Upper lobe of right lung (tissue), 1 donor: ENCODE measurements at places on chromosomes 7 and 10. TPM values are rescaled to one million over a fixed set of nuclear protein-coding genes. Genes with fewer than 3 reads are reported as not detected.

DNA sequence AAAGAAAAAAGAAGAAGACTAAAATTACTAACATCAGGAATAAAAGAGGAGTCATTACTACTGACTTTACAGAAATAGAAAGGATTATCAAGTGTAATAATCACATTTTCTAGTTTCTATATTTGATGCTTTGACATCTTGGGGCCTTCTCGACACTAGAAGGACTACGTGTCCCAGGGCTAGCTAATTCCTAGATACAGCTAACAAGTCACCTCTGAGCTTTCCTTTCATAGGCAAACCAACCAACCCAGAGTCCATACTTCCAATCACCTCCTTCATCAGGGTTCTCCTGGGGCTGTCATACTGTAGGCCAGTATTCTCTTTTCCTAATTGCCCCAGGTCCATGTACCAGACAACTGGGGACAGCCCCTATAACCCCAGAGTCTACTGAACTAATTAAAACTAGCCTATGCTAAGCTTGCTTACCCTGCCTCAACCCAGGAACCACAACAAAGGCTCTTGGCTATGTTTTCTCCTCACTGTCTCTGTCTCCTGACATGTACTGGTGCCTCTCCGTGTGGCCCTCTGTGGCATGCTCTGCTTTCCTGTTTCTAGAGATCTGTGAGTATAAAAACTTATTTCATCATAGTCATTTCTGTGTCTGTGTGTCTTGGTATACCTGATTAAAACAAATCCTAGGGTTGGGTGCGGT lies 6.7 kb upstream of the PARP12 start:
- no peak for DNase-seq

GRCh38 chr10:22825841-22826240 lies 102.0 kb upstream of the ARMC3 start:
- no peak for DNase-seq

- no peak for DNase-seq
These were observed 67.1 kb upstream of the MAGI2 start for GRCh38 chr7:79520543-79520942.

DNA sequence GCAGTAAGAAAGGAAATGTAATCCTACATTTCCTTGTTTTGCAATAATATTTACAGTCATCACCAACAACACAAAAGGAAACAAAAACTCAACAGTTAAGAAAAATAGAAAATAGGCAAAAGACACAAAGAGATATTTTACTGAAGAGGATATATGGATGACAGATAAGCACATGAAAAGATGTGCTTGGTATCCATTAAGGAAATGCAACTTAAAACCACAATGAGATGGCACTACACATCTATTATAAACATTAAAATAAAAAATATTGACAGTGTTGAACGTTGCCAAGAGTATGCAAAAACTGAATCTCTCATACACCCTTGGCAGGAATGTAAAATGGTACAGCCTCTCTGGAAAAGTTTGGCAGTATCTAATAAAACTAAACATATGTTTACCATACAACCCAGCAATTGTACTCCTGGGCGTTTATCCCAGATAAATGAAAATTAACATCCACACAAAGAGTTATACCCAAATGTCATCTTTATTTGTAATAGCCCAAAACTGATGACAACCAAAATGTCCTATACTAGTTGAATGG lies 5.4 kb downstream of the CEP41 start:
- no peak for DNase-seq

AKR1D1 gene
- not detected for total RNA-seq

MYL7 gene
- total RNA-seq: 3.1 TPM
